ENCODE measurements at places on chromosomes 16 and 17. TPM values are rescaled to one million over a fixed set of nuclear protein-coding genes. Genes with fewer than 3 reads are reported as not detected.

GRCh38 chr16:77496934-77497333 lies 62.1 kb upstream of the ADAMTS18 start:
- no peak overlapping the region for H3K27ac ChIP-seq
- no peak overlapping the region for H3K4me3 ChIP-seq
- no peaks in the 10 kb centered on the region for H3K27me3 ChIP-seq
- DNase-seq = no peak
- no peaks in the 10 kb centered on the region for H3K36me3 ChIP-seq
- no peaks in the 10 kb centered on the region for H3K4me1 ChIP-seq

DNA sequence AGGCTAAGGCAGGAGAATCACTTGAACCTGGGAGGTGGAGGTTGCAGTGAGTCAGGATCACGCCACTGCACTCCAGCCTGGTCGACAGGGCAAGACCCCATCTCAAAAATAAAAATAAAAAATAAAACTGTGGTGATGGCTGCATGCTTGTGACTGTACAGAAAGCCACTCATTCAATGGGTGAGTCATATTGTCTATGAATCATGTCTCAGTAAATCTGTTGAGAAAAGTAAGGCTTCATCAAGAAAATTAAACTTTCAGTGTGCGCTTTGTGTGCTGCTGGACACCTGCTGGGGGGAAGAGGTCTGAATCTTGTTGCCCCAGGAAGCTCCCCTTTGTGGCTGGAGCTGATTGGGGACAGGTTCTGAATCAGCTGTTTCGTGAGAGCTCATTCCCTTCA lies 11.3 kb downstream of the NUBP1 start:
- H3K27me3 ChIP-seq = no peaks in the 10 kb centered on the region
- peaks cover 4% of the 10 kb centered on the region for H3K4me1 ChIP-seq
- peaks cover 100% of the 10 kb centered on the region for H3K36me3 ChIP-seq

DNA sequence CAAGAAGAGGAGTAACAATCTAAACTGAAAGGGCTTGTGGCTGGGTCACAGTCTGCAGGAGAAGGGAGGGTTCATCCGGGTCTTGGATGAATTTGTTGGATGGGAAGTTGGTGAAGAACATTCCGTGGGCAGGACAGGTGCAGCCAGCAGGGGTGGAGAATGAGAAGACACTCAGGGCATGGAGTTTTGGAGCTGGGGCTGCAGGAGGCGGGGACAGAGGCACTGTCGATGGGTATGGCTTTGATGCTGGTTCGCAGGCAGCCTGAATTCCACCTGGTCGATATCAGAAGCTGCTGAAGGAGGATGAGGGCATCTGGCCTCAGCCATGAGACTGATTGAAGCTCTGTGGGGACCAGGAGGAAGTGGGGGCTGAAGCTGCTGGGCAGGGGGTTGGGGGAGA lies 36.1 kb upstream of the CBFA2T3 start:
- H3K4me3 ChIP-seq = no peak overlapping the region
- no peaks in the 10 kb centered on the region for H3K27me3 ChIP-seq
- no peaks in the 10 kb centered on the region for H3K36me3 ChIP-seq
- no peak for DNase-seq

- no peak overlapping the region for H3K27ac ChIP-seq
- H3K4me3 ChIP-seq = no peak overlapping the region
- no peaks in the 10 kb centered on the region for H3K27me3 ChIP-seq
- peaks cover 22% of the 10 kb centered on the region for H3K4me1 ChIP-seq
- no peaks in the 10 kb centered on the region for H3K36me3 ChIP-seq
- DNase-seq = no peak
Observed at GRCh38 chr17:3735515-3735914, 11.8 kb downstream of the HASPIN start.

GRCh38 chr17:48732688-48733629 lies 4.4 kb upstream of the HOXB13 start:
- H3K36me3 ChIP-seq = no peaks in the 10 kb centered on the region
- no peak overlapping the region for H3K27ac ChIP-seq
- no peaks in the 10 kb centered on the region for H3K4me1 ChIP-seq

The ANKS4B gene
- total RNA-seq = not detected

The SRCIN1 gene
- total RNA-seq = 1.1 TPM

DNA sequence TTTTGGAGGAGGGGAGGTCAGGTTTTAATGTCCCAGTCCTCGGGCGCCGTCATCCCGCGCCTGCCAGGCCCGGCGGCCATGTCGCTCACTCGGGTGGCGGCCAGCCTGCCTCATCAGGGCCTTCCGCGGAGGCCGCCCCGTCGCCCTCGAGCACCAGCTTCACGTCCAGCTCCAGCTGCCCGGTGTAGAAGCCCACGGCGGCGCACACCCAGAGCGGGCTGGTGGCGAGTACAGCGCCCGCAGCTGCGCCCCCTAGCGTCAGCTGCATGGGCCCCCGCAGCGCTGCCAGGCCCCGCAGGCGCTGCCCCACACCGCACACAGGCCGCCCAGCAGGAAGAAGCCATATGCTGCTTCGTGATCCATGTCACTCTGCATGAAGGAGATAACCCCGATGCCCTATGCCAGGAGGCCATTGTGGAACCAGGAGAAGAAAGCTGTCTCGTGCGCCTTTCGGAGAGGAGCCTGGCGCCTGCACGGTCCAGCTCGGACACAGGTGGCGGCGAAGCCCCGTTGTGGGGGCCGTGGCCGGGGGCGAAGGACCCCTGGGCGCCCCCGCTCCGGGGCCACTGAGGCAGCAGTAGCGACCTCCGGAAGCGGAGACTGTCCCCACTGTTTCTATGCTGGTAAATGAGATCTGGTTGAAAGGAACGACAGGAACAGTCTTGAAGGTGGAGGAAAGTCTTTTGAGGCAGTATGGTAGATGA lies 9.6 kb downstream of the AP2B1 start:
- no peak overlapping the region for H3K4me3 ChIP-seq
- no peak overlapping the region for H3K27ac ChIP-seq
- no peak for DNase-seq
- H3K36me3 ChIP-seq = peaks cover 74% of the 10 kb centered on the region
- H3K27me3 ChIP-seq = no peaks in the 10 kb centered on the region

The CLEC18A gene
- 1.3 TPM for total RNA-seq

The BIRC5 gene
- 33.1 TPM for total RNA-seq

The SHBG gene
- total RNA-seq = not detected

The G6PC1 gene
- total RNA-seq = not detected

- no peak overlapping the region for H3K27ac ChIP-seq
- H3K4me3 ChIP-seq = no peak overlapping the region
- H3K4me1 ChIP-seq = peaks cover 95% of the 10 kb centered on the region
- no peaks in the 10 kb centered on the region for H3K27me3 ChIP-seq
- peaks cover 35% of the 10 kb centered on the region for H3K36me3 ChIP-seq
Observed at GRCh38 chr17:63438092-63439051, 7.7 kb downstream of the CYB561 start.

The SLC9A5 gene
- 0.19 TPM for total RNA-seq

The HASPIN gene
- total RNA-seq = 5.4 TPM

- H3K4me3 ChIP-seq = no peak overlapping the region
- H3K27me3 ChIP-seq = no peaks in the 10 kb centered on the region
- H3K4me1 ChIP-seq = peaks cover 59% of the 10 kb centered on the region
- no peak overlapping the region for H3K27ac ChIP-seq
- no peak for DNase-seq
Observed at GRCh38 chr16:2226245-2226793, 2.9 kb downstream of the E4F1 start.

The NEUROD2 gene
- total RNA-seq = not detected

DNA sequence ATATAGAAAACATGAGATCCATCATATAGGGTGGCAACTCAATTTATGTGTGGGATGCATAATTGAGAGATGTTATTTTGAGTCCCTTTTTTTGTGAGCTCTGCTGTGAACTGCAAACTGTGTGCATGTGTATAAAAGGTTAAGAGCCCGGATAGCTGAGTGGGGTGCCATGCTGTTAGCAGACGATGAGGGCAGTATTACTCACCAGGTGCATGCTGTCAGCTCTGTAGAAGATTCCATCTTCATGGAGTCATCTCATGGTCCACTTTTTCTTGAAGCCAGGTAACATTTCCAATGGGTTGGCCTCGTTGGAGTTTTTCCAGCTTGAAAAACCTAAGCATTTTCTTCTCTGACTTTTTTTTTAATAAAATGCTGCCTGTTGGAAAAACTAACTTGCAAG lies 43.0 kb upstream of the RHBDL3 start:
- DNase-seq = no peak
- H3K36me3 ChIP-seq = peaks cover 5% of the 10 kb centered on the region
- no peak overlapping the region for H3K4me3 ChIP-seq
- H3K4me1 ChIP-seq = no peaks in the 10 kb centered on the region

The GLIS2 gene
- 0.47 TPM for total RNA-seq

DNA sequence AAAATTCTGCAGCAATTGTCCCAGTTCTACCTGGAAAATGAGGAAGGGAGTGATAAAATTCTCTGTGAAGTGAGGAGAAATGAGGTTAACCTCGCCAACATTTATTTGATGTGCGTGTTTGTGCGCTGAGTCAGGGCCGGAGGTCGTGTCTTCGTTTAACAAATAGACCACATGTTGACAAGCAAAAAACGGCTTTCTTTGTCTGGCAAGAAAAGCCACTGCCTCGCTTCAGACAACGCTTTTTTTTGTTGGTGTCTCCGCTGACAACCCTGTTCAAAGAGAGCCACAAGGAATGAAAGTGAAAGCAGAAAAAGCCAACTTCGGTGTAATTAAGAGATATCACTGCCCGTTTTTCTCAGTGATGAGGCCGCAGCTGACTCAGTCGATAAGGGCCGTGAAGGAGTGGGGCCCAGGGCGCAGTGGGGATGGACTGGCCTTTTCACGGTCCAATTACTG lies 510.6 kb downstream of the CDH13 start:
- DNase-seq = no peak
- no peaks in the 10 kb centered on the region for H3K4me1 ChIP-seq
- peak overlapping the region; percentile 60 for H3K4me3 ChIP-seq
- H3K27ac ChIP-seq = no peak overlapping the region
- peaks cover 2% of the 10 kb centered on the region for H3K27me3 ChIP-seq

DNA sequence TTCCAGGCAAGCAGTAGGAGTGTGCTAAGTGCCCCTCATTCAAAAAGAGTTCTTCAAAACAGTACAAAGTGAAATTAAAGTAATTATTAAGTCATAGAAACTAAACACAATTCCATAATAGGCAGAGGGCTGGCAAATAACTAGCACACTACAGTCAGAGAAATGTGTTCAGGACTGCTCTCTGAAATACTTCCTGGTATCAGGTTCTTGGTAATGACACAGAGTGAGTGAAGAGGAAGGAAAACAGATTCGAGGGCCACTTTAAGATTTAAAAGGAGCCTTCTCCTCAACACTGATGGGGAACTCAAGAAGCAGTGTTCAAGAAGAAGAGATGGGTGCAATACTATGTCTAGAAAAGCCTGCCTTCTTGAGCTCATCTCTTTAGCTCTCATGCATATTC lies 139.2 kb downstream of the TOX3 start:
- H3K4me3 ChIP-seq = no peak overlapping the region
- no peaks in the 10 kb centered on the region for H3K36me3 ChIP-seq
- no peaks in the 10 kb centered on the region for H3K27me3 ChIP-seq
- H3K4me1 ChIP-seq = no peaks in the 10 kb centered on the region

The GPR142 gene
- total RNA-seq = not detected

DNA sequence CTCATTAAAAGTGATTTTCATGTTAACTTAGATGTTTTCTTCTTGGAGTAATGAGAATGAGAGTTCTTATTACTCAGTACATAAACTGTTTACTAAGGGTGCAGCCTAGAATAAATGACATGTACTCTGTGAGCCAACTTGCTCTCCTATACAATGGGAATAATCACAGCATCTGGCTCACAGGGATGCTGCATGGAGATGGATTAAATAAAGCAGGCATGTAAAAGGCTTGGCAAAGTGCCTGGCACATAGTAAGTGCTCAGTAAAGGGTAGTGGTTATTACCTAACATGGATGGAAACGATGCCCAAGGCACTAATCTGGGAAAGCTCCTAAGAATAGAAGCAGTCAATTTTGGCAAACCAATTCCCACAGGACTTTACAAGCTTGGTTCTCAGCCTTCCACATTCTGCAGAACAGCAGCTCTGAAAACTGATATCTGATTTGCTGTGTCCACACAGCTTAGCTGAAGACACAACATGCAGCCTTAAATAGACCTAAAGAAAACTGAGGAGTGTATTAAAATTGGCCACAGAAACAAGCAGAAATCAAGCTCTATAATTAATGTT lies 176.1 kb downstream of the ABCC12 start:
- no peak overlapping the region for H3K4me3 ChIP-seq
- H3K27ac ChIP-seq = no peak overlapping the region
- no peaks in the 10 kb centered on the region for H3K27me3 ChIP-seq
- H3K36me3 ChIP-seq = no peaks in the 10 kb centered on the region
- no peak for DNase-seq

DNA sequence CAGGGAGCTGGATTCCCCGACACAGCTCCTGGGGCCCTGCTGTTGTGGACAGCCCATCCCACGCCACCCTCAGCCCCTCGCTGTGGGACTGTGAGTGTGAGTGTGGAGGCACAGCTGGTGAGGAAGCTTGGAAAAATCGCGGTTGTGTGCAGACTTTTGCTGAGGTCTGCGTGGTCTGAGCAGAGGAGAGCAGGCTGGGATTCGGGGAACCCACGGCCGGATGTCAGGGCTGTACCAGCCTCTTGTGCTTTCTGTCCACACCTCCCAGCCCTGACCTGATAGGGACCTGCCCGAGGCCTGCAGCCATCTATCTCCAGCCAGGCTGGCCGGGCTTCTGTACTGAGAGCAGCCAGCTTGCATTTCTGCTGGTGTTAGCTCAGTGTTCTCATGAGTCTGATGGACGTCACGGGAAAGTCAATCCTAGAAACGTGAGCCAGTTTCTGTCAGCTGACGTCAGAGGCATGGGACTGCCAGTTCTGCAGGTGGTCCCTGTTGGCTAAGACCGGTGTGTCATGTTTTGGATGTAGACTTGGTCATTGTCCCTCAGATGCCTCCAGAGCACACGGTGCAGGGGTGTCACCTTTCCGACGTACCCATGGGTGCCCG lies 72.8 kb upstream of the ZNF750 start:
- H3K4me3 ChIP-seq = no peak overlapping the region
- H3K27ac ChIP-seq = no peak overlapping the region
- DNase-seq = no peak
- peaks cover 3% of the 10 kb centered on the region for H3K4me1 ChIP-seq

- no peak for DNase-seq
- no peaks in the 10 kb centered on the region for H3K4me1 ChIP-seq
- H3K27ac ChIP-seq = no peak overlapping the region
Observed at GRCh38 chr17:72724267-72724666, 368.2 kb downstream of the SLC39A11 start.

- DNase-seq = no peak
- no peak overlapping the region for H3K27ac ChIP-seq
Observed at GRCh38 chr17:8839410-8839935, 28.0 kb downstream of the PIK3R6 start.

The TBC1D3G gene
- total RNA-seq = not detected

The PKD1 gene
- total RNA-seq = 34.1 TPM

The CTRB2 gene
- total RNA-seq = not detected

DNA sequence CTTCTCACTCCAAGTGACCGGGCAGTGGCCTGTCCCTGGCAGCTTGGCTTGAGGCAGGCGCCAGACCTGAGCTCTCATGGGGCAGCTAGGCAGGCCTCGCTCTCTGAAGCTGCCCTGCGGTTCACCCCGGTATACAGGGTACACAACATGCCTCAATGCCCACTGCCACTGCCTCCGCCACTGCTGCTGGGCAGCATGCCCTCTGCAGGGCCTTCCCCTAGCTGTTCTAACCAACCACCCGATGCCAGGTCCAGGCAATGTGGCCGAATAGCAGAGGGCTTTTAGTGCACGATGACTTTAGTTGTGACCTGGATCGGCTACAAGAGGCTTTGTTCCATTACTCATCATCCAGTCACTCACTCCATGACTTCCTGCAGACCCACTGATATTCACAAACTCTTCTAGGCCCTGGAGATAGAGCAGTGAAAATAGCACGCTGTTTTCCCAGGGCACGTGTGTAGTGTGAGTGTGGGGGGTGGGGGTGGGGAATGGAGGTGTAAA lies 19.7 kb downstream of the CDC42EP4 start:
- H3K4me1 ChIP-seq = peaks cover 97% of the 10 kb centered on the region
- no peaks in the 10 kb centered on the region for H3K36me3 ChIP-seq
- no peak overlapping the region for H3K4me3 ChIP-seq
- no peaks in the 10 kb centered on the region for H3K27me3 ChIP-seq
- H3K27ac ChIP-seq = peak overlapping the region; percentile 93
